Suppressor macrophage (primary cell): ENCODE measurements at places on chromosomes 3 and 15.

DNA sequence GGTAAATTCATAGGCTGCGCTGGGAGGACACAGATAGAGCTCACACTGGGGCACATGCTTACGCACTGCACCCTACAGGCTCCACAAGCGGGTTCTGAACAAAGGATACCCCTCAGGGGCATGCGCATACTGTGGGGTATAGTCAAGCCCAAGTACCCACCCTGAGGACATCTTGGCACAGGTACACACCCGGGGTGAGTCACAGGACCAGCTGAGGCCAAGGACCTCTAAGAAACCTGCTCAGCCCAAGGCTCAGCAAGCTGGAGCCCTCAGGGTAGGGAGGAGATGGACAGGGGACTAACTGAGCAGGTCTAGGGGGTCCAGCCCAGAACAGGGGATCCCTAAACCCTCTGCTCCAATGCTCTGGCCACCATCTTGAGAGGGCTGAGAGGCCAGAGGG, 3.3 kb downstream of the SHISA5 start:
- DNase-seq, result no peak

DNA sequence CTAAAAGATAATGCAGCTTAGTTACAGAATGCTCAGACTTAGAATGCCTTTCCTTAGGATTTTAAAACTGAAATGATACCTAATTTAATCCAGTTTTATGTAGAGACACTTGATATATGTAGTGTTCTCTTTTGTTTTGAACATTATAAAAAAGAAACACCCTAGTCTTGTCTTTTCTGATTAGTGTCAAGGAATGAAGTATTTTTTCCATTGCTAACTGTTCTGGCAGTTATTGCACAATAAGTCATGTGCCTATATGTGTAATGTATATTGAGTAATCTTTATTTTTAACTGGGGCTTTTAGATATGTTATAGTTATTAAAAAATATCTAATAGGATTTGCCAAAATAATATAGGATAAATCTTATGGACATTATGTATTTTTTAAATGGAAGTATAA, 4.5 kb downstream of the ARL8B start:
- DNase-seq, result no peak

GRCh38 chr3:112020674-112021085, 13.9 kb upstream of the TMPRSS7 start:
- DNase-seq, result no peak

DNA sequence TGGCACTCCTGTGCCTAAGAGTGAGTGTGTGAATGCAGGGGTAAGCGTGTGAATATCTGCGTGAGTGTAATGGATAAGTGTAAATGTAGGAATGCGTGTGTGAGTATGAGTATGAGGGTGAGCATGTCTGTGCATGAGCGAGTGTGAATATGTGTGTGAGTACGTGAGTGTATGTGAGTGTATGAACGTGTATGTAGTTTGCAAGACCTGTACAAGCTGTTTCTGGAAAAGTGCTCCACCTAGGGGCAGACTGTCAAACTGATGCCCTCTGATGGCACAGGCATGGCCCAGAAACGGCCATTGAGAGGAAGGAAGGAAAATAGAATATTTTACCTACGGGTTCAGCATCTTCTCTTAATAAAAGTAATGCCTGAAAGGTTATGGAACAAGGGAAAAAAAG, 24.4 kb upstream of the FRMD4B start:
- DNase-seq, result peak; percentile 82

DNA sequence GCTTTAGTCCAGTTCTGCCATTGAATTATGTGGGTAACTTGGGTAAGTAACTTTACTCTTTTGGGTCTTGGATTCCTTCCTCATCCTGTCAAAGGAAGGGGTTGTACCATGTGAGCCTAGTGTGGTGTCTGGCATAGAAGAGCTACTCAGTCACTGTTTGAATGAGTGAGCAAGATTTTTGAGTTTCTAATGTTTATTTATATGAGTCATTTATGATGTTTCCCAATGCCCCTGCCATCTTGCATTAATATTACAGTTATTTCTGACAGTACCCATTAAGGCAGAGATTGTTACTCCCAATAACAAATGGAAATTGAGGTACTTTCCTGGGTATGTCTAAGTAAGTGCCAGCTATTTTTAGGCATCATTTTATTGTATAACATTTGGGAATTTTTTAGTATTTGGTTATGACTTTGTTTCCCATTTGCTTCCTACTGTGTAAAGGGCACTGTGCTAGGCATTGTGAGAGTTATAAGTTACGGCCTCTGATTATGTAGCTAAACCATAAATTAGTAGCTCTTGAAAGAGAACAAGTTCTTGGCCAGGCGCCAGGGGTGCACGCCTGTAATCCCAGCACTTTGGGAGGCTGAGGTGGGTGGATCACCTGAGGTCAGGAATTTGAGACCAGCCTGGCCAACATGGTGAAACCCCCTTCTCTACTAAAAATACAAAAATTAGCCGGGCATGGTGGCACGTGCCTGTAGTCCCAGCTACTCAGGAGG, 23.5 kb downstream of the NR1D2 start:
- DNase-seq, result no peak

- DNase-seq, result no peak
Measured at GRCh38 chr3:30621576-30621975, 15.2 kb downstream of the TGFBR2 start.

DNA sequence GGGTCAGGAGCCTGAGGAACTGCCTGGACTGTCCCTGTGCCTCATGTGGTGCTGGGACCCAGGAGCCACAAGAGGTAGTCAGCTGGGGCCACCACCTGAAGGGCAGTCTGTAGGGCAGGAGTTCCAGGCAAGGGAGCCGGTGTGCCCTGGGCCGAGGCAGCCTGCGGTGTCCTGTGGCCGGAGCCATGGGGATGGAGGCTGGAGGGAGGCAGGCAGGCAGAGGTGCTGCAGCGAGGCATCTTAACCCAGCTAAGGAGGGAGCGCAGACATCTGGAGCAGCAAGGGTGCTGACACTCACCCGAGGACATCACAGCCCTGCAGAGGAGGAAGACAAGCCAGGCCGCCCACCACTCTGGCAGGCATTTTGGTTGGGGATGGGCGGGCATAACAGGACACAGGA, 77.8 kb downstream of the DNAJB8 start:
- no peak for DNase-seq

- no peak for DNase-seq
Measured at GRCh38 chr3:84943379-84943778, 15.4 kb upstream of the CADM2 start.

DNA sequence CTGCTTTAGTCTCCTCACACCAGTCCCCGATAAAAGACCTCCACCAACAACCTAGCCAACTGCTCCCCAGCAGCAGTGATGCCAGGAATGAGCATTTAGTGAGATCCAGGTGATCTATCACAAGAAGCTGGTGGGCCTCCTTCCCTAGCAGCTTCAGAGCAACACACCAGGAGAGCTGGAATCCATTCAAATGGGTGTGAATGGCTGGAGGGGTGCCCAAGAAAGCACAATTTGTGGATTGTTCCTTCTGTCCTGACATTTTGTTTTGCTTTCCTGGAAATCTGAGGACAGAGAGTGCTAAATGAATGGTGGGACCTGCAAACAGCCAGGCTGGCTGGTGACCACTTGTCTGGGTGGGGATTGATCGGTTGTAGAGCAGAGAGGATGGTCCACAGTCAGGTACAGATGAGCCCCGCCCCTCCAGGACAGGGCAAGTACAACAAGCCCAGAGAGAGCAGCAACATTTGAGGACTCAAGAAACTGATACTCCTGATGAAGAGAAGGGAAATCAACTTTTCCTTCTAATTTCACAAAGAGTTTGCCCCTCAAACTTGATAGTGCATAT, 316.8 kb downstream of the VPS13C start:
- no peak for DNase-seq

GRCh38 chr3:102741105-102741504, 306.3 kb downstream of the ZPLD1 start:
- DNase-seq, result no peak

- DNase-seq, result no peak
Measured at GRCh38 chr15:100730655-100731266, 128.4 kb downstream of the ASB7 start.

- no peak for DNase-seq
Measured at GRCh38 chr3:183349421-183350157, 78.8 kb downstream of the MCF2L2 start.

- DNase-seq, result no peak
Measured at GRCh38 chr15:92394309-92395097, 822 bp downstream of the ST8SIA2 start.

DNA sequence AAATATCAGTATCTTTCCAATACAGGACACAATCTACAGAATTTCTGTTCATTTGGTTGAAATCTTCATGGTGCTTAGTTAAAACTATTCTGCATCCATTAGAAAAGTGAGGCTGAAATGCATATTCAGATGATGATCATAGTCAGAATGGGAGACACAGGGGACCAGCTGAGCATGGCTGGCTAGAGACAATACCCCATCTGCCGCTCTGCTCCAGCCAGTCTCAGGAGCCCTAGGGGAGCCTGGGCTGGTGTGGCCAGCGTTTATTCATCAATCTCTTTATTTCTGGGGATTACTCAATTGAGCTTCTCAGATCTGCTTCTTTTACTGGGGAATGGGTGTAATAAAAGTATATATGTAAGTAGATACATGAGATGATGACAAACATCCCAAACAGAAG, 470.9 kb upstream of the CDIN1 start:
- no peak for DNase-seq

DNA sequence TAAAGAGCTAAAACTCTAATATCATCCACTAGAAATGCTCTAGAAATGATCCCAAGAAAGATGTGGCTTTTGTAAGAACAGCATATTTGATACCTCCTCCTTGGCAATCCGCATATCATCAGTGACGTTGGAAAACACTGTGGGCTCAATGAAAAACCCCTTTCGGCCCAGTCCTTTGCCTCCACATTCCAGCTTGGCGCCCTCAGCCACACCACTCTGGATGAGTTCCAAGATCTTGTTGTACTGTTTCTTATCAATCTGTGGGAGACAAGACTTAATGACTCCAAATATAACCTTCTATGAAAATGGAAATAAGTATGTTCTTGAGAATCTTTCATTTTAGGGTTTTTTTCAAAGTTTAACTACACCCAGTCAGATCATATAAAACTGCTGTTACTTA, 103.6 kb downstream of the ALDH1A2 start:
- no peak for DNase-seq

DNA sequence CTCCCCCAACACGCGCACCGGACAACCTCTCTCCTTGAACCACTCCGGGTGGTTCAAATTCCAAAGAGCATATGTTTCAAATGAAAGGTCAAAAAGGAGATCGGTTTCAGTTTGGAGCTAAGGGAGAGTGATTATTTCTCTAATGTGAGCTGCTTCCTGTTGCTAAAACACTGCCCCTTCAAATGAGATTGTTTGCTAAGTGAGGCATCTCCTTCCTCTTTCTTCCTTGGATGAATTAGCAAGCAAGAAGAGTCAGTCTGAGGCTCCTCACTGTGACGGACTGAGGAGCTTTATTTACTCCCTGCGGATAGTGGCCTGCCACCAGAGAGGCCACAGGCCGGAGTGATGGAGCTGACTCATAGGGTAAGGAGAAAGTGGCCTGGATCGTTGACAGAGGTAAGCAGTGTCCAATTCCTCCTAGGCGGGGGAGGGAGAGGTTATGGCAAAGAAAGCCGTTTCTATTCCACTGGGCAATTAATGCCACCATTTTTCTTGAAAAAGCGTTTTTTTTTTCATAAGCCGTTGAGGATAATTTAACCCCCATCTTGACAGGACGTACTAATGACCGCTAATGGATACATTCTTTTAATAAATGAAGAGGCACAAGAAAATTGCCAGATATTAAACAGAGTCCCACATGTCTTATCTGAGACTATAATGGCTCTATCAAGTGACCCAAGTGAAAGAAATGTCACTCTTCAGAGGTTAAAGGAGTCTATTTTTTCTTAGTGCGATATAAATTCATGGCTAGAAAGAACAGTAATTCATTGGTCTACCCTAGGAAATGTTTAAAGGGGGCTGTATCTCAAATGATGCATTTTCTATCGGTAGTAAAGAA, 167.0 kb upstream of the ANKRD28 start:
- DNase-seq, result peak; percentile 81

DNA sequence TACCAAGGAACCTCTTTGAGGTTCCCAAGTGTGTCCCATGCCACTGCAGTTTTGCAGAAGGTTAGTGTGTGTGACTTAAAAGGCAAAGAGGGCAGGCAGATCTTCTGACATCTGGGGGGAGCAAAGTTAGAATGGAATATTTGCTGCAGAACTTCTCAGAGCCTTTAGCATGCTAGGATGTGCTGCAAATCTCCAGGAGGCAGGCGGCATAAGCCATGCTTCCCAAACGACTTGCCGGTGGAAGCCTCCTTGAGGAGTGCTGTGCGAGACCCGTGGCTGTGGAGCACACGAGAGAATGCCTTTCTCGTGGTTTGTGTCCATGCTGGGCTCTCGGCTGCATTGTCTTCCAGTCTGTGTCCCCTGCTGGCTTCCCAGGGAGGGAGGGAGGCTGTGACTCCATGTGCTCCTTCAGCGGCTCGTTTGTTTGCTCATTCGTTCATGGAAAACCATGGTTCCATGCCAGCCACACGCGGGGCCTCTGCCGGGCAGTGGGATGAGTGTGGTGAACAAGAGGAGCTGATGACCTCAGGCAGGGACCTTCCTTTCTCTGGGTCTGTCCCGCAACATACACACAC, 13.8 kb downstream of the HDAC11 start:
- DNase-seq, result no peak

DNA sequence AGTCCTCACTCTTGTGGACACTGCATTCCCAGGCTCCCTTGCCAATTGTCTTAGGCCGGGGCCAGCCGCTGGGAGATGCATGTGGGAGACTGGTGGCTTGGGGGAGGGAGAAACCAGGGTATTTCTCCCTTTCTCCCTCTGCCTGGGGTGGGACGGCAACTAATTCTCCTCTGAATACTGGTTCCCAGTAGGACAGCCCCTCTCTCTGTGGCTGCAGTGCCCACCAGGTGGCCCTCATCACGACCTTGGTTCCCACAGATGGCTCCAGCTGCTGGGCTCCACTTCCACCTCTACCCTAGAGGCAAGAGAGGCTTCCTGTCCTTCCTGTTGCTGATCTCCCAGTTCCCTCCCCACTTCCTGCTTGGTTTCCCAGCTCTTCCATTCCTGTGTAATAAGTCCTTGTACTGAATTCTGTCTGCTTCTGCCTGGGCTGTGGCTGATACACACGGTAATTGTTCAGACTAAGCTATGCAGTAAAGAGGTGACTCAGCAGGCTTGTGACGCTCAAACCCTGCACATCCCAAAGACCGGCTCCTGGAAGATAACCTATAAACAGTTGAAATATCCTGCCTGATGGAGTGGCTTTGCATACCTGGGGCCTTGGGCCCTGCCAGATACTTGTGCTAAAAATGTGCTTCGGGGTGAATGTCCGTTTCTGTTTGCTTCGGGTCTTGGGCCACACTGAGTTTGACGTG, 20.4 kb upstream of the COPG1 start:
- peak; percentile 46 for DNase-seq

GRCh38 chr15:48761393-48762158, 49.3 kb downstream of the CEP152 start:
- no peak for DNase-seq

GRCh38 chr3:160006282-160007163, 17.9 kb downstream of the IL12A start:
- DNase-seq, result peak; percentile 71

GRCh38 chr3:182570946-182571594, 222.2 kb upstream of the ATP11B start:
- DNase-seq, result no peak
